ENCODE measurements at places on chromosomes 6 and 20.

GRCh38 chr20:22679197-22679596, 94.8 kb upstream of the FOXA2 start:
- no peak overlapping the region for H3K4me3 ChIP-seq
- H3K36me3 ChIP-seq, result no peaks in the 10 kb centered on the region
- no peaks in the 10 kb centered on the region for H3K27me3 ChIP-seq
- H3K4me1 ChIP-seq, result peaks cover 7% of the 10 kb centered on the region
- DNase-seq, result no peak
- no peak overlapping the region for H3K27ac ChIP-seq

GRCh38 chr20:1210501-1210900, 7.2 kb downstream of the C20orf202 start:
- no peak for DNase-seq
- H3K27ac ChIP-seq, result no peak overlapping the region
- peaks cover 16% of the 10 kb centered on the region for H3K4me1 ChIP-seq
- H3K36me3 ChIP-seq, result no peaks in the 10 kb centered on the region
- H3K27me3 ChIP-seq, result no peaks in the 10 kb centered on the region
- H3K4me3 ChIP-seq, result no peak overlapping the region

GRCh38 chr6:47145212-47145611, 103.1 kb upstream of the ADGRF1 start:
- H3K36me3 ChIP-seq, result no peaks in the 10 kb centered on the region
- DNase-seq, result no peak
- H3K4me3 ChIP-seq, result no peak overlapping the region
- H3K27me3 ChIP-seq, result no peaks in the 10 kb centered on the region

- H3K27me3 ChIP-seq, result no peaks in the 10 kb centered on the region
- peak; percentile 5 for DNase-seq
- peak overlapping the region; percentile 28 for H3K27ac ChIP-seq
- no peaks in the 10 kb centered on the region for H3K4me1 ChIP-seq
Observed at GRCh38 chr20:10119336-10119735, 84.5 kb downstream of the ANKEF1 start.

GRCh38 chr20:9495701-9496100, 18.7 kb upstream of the LAMP5 start:
- H3K4me3 ChIP-seq, result no peak overlapping the region
- no peak for DNase-seq
- no peaks in the 10 kb centered on the region for H3K36me3 ChIP-seq
- no peak overlapping the region for H3K27ac ChIP-seq
- no peaks in the 10 kb centered on the region for H3K4me1 ChIP-seq
- no peaks in the 10 kb centered on the region for H3K27me3 ChIP-seq

GRCh38 chr6:74654296-74654695, 551.6 kb downstream of the COL12A1 start:
- H3K27ac ChIP-seq, result no peak overlapping the region
- H3K36me3 ChIP-seq, result 0 out of 2 replicates have a peak, but pooled peaks cover 5% of the 10 kb centered on the region
- H3K4me1 ChIP-seq, result no peaks in the 10 kb centered on the region
- H3K4me3 ChIP-seq, result no peak overlapping the region
- no peak for DNase-seq
- no peaks in the 10 kb centered on the region for H3K27me3 ChIP-seq

DNA sequence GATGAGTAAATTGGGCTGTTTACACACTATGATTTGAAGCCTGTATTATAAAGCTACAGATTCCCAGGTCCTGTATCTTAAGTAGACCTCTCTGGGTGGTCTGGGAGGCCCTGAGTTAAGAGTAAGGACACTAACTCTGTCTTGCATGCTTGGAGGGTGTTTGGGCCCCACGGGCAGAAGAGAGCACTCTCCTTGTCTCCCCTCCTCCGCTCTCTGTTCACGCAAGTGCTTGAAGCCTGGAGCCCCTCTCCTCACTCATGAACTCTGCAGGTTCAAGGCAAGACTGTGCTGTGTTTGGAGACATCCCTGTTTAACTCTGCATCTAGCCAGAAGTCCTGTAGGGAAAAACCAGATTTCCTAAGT, 154.0 kb downstream of the ZDHHC14 start:
- peaks cover 60% of the 10 kb centered on the region for H3K4me1 ChIP-seq
- H3K36me3 ChIP-seq, result no peaks in the 10 kb centered on the region
- DNase-seq, result peak; percentile 16
- H3K4me3 ChIP-seq, result no peak overlapping the region

DNA sequence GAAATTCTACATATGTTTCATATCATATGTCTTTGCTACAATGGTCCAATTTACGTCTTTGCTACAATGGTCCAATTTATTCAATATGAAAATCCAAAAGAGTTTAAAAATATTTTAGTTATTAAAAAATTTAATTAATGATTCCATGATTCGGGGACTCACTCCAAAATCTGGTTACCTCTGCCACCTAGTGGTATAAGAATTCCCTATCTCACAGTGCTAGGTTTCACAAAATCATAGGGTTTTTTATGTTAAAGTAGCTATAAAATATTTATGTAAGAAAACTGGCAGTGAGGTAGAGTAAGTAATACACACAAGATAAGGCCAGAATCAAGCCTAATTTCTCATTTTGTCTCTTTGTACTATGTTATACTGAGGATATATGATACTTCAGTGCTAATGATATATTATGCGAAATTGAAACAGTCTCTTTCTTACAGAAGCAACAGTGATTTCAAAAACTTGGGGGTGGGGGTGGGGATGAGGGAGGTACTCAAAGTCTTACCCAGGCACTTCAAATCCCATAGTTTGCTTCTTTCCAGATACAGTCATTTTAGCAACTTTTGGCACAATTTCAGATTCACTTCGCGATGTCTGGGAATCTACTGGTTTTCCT, 52.3 kb downstream of the HBS1L start:
- H3K27ac ChIP-seq, result no peak overlapping the region
- H3K4me3 ChIP-seq, result no peak overlapping the region
- H3K27me3 ChIP-seq, result no peaks in the 10 kb centered on the region
- peak; percentile 40 for DNase-seq
- H3K4me1 ChIP-seq, result peaks cover 6% of the 10 kb centered on the region
- H3K36me3 ChIP-seq, result no peaks in the 10 kb centered on the region

GRCh38 chr6:138597336-138597735, 98.0 kb upstream of the NHSL1 start:
- no peaks in the 10 kb centered on the region for H3K36me3 ChIP-seq
- no peak for DNase-seq
- peaks cover 46% of the 10 kb centered on the region for H3K4me1 ChIP-seq
- H3K27me3 ChIP-seq, result no peaks in the 10 kb centered on the region
- H3K4me3 ChIP-seq, result no peak overlapping the region

GRCh38 chr6:4124351-4124750, 11.0 kb downstream of the ECI2 start:
- H3K27ac ChIP-seq, result no peak overlapping the region
- no peak overlapping the region for H3K4me3 ChIP-seq
- DNase-seq, result no peak
- no peaks in the 10 kb centered on the region for H3K4me1 ChIP-seq
- no peaks in the 10 kb centered on the region for H3K27me3 ChIP-seq
- peaks cover 39% of the 10 kb centered on the region for H3K36me3 ChIP-seq

GRCh38 chr6:72290620-72291019, 331.2 kb upstream of the KCNQ5 start:
- no peak overlapping the region for H3K27ac ChIP-seq
- H3K4me1 ChIP-seq, result peaks cover 9% of the 10 kb centered on the region
- no peaks in the 10 kb centered on the region for H3K36me3 ChIP-seq

GRCh38 chr6:11553824-11554223, 16.3 kb downstream of the TMEM170B start:
- H3K27ac ChIP-seq, result no peak overlapping the region
- H3K4me1 ChIP-seq, result no peaks in the 10 kb centered on the region
- H3K4me3 ChIP-seq, result no peak overlapping the region
- H3K36me3 ChIP-seq, result no peaks in the 10 kb centered on the region

DNA sequence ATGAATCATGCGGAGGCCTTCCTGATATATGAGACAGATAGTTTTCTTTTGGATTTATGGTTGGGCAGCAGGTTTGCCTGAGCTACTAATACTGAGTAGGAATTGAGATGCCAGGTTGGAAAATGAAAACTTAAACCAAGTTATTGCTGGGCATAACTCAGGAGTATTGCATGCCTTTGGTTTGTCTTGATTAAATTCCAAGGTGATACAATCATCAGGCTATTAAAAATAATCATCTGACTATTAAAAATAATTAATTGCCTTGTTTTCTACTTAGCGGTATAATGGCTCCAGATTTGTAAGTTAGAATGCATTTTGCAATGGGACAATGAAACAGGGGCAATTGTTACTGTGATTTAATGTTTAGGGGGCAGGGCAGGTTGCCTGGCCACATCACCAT, 15.5 kb upstream of the RNF144B start:
- DNase-seq, result no peak
- H3K36me3 ChIP-seq, result no peaks in the 10 kb centered on the region
- H3K27ac ChIP-seq, result no peak overlapping the region
- no peaks in the 10 kb centered on the region for H3K4me1 ChIP-seq
- no peak overlapping the region for H3K4me3 ChIP-seq
- H3K27me3 ChIP-seq, result no peaks in the 10 kb centered on the region

DNA sequence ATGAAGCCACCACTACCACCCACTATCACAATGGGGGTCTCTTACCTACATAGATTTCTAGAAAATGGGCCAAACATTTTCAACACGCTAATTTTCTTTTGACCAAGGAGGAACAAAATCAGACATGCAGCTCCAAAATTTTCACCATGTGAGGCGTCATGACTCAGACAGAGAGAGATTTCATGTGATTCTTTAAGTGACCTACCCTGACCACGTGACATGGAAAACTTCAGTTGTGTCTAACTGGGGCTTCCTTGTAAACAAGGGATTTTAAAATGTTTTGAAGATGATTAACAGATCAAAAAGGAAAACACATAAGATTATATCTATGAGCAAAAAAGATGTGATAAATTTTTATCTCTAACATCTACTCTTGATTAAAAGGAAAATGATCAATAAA, 199.2 kb downstream of the TBXT start:
- no peak overlapping the region for H3K27ac ChIP-seq
- H3K36me3 ChIP-seq, result no peaks in the 10 kb centered on the region
- H3K27me3 ChIP-seq, result no peaks in the 10 kb centered on the region
- no peak for DNase-seq
- no peak overlapping the region for H3K4me3 ChIP-seq
- no peaks in the 10 kb centered on the region for H3K4me1 ChIP-seq

- DNase-seq, result no peak
- H3K27me3 ChIP-seq, result no peaks in the 10 kb centered on the region
- no peak overlapping the region for H3K27ac ChIP-seq
- H3K4me1 ChIP-seq, result no peaks in the 10 kb centered on the region
Observed at GRCh38 chr6:43376551-43376981, 7.1 kb upstream of the ZNF318 start.

DNA sequence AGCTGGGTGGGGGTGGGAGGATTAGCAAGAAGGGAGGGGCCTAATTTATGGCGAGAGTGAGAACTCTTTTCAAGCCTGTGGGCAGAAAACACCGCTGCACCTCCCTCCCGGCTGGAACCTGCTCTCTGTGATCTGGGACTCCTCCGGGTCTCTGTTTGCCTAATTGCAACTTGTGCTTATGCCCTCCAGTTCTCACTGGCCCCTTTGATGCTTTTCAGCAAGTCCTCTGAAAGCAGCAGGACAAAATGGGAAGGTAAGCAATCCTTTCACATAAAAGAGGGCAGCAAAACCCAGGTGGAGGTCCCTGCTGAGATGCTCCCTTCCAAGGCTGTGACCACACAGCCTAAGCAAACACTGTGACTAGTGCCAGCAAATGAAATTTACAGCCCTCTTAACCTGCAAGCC, 523.0 kb upstream of the FLRT3 start:
- H3K4me1 ChIP-seq, result peaks cover 16% of the 10 kb centered on the region
- peak; percentile 71 for DNase-seq
- no peak overlapping the region for H3K27ac ChIP-seq
- no peaks in the 10 kb centered on the region for H3K36me3 ChIP-seq
- H3K27me3 ChIP-seq, result 0 out of 2 replicates have a peak, but pooled peaks cover 4% of the 10 kb centered on the region

DNA sequence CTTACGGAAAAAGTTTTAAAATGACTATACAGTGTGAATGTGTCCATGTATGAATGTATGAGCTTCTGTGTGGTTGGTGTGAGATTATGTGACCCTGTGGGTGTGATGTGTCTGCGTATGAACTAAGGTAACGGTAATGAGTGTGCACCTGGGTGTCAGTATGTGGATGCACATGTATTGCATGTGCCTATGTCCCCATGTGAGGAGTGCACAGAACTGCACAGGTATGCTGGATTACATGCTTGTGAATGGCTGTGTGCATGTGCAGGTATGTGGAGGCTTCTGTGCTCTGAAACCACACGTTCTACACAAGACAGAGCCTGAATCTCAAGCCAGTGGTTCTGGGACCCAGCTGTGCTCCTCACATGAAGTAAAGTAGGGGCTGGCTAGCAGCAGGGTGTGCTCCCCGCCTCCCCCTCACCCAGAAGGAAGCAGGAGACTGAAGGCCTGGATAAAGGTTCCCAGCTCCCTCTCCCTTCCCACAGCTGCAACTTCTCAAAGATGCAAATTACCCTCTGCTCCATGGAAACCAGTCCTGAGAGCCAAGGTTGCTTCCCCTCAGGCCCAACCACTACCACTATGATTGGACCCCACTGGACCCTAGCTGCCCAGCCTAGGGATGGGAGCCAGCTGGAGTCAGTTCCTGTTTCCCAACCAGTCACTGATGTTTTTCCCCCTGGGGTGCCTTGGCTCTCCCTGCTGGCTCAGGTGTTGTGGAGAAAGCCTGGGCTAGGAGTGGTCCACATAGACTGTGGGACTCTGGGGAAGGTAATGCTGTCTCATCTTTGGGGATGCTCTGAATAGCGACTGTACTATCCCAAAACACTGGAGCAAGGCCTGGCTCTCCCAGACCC, 24.8 kb upstream of the SPDEF start:
- H3K4me1 ChIP-seq, result peaks cover 3% of the 10 kb centered on the region
- no peak overlapping the region for H3K4me3 ChIP-seq

DNA sequence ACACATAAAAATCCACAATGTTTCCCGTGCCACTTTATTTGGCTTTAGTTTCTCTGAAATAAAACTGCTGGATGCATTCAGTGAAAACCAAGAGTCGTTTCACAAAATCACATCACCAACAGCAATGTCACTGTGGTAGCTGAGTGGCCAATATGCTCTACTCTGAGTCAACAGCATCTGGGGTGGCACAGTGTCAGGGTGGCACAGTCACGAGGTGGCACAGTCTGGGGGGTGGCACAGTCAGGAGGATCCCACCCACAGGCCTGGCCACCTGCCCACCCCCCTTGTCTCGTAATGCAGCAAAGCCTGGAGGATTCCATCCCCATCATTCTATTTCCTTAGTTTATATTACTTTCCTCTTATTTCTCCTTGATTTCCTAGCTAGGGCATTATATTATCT, 87.0 kb downstream of the ANKRD60 start:
- H3K36me3 ChIP-seq, result no peaks in the 10 kb centered on the region
- no peak overlapping the region for H3K27ac ChIP-seq
- H3K4me3 ChIP-seq, result no peak overlapping the region
- DNase-seq, result no peak
- H3K27me3 ChIP-seq, result no peaks in the 10 kb centered on the region

DNA sequence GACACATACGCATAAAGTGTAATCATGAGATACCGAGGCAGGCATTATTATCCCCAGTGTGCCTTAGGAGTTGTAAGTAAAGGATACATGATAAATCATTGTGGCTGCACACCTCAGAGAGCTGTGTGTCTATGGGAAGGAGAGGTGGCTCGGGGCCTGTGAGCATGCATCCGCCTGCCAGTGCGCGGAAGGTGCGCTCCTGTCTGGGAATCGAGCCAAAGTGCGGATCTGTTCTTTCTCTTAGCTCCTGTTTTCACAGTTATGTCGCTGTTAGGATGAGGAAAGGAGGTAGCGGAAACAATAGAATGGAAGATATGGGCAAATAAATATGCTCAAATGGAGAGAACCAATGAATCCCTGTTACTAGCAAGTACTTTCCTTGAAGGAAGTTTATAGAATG, 98.0 kb downstream of the ANKRD6 start:
- no peak overlapping the region for H3K27ac ChIP-seq
- H3K4me1 ChIP-seq, result no peaks in the 10 kb centered on the region
- no peak overlapping the region for H3K4me3 ChIP-seq
- H3K36me3 ChIP-seq, result no peaks in the 10 kb centered on the region
- DNase-seq, result no peak
